Hematopoietic multipotent progenitor cell treated with erythropoietin and hydrocortisone succinate and interleukin-3 and kit ligand, for 4 days (in vitro differentiated cells): ENCODE measurements at places on chromosomes 11 and 22.

GRCh38 chr11:79668575-79668974, 227.7 kb upstream of the TENM4 start:
- DNase-seq, result no peak

GRCh38 chr11:128260398-128260797, 327.0 kb downstream of the ETS1 start:
- no peak for DNase-seq

DNA sequence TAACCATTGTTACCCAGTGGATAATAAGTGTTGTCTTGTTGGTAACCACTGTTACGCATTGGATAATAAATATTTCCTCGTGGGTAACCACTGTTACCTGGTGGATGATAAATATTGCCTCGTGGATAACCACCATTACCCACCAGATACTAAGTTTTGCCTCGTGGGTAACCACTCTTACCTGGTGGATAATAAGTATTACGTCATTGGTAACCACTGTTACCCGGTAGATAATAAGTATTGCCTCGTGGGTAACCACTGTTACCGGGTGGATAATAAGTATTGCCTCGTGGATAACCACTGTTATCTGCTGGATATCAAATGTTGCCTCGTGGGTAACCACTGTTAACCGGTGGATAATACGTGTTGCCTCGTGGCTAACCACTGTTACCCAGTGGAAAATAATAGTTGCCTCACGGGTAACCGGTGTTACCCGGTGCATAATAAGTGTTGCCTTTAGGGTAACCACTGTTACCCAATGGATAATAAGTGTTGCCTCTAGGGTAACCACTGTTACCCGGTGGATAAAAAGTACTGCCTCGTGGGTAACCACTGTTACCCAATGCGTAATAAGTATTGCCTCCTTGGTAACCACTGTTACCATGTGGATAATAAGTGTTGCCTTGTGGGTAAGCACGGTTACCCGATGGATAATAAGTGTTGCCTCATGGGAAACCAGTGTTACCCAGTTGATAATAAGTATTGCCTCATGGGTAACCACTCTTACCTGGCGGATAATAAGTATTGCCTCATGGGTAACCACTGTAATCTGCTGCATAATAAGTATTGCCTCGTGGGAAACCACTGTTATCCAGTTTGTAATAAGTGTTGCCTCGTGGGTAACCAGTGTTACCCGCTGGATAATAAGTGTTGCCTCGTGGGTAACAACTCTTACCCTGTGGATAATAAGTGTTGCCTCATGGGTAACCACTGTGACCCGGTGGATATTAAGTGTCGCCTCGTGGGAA, 21.9 kb upstream of the NXPE4 start:
- no peak for DNase-seq

DNA sequence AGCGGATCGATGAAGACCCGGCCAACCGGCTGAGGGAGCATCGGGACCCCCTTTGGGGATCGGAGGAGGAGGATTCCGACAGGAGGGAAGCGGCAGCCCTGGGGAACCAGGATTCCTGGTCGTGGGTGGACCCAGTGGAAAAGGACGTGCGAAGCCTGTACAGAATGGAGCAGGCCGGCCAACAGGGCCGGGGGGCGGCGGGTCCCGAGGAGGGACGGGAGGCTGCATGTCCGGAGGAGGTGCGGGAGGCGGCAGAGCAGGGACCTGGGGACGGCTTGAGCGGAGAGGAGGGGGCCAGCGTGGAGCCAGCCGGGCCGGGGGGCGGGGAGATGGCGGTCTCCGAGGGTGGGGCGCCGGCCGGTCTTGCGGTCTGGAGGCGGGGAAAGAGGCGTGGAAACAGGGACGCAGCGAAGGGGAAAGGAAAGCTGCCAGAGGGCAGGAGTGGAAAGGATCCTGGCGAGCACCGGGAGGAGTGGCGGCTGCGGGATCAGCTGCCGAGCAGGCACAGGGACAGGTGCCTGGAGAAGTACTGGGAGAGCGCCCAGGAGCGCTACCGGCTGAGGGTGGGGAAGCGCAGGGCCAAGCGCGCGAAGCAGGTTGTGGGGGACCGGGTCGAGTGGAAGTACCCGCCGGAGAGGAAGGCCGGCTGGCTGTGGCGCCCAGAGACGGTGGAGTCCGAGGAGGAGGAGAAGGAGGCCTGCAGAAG, at the start of gene ANO5:
Gene ANO5, plus strand, starts transcription at position 444 of the 706 bp plus-strand sequence. CDS start 408 bp downstream, outside the sequence.
- DNase-seq, result peak; percentile 69

DNA sequence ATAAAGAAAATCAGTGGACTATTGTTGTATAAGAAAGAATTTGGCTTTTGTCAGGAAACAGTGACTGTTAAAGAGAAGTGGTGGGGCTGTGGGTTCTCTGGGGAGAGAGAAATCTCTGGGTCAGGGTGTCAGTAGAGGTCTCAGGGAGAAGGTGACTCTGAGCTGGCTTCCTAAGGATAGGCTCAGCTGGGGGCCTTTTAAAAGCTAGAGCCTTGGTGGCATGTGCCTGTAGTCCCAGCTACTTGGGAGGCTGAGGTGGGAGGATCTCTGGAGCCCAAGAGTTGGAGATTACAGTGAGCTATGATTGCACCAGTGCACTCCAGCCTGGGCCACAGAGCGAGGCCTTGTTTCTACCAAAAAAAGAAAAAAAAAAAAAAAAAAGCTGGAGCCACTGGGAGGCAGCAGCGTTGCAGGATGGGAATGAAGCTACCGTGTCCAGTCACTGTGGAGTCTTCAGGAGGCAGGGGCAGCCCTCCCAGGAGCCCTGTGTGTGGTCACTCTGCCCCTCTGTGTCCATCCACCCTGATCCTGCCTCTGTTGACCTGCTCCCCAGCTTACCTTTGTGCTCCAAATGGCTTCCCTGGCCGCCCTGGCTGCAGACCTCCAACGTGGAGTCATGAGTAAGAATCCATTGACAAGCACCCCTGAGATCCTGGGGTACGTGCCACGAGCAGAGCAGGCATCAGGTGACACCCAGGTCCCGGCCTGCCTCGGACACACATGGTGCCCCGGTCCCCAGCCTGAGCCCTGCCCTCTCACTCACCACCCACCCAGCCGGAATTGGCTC, 5.4 kb upstream of the MIF start:
- peak; percentile 54 for DNase-seq

DNA sequence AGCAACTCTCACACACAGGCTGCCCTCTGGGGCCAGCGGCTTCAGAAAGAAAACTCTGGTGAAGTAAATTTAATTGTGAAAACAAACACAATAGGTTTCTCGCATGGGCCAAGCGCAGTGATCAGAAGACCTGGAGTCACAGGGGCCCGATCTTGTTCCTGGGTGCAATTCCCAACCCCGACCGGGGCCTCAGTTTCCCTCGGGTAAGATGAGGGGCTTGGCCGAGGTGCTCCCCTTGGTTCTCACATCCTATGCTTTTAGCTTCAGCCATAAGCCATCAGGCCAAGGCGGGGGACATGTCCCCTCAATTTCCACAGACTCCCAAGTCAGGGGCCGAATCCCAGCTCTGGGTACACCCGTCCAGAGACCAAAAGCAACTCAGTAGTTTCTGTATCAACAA, 11.5 kb downstream of the PHF21B start:
- no peak for DNase-seq

DNA sequence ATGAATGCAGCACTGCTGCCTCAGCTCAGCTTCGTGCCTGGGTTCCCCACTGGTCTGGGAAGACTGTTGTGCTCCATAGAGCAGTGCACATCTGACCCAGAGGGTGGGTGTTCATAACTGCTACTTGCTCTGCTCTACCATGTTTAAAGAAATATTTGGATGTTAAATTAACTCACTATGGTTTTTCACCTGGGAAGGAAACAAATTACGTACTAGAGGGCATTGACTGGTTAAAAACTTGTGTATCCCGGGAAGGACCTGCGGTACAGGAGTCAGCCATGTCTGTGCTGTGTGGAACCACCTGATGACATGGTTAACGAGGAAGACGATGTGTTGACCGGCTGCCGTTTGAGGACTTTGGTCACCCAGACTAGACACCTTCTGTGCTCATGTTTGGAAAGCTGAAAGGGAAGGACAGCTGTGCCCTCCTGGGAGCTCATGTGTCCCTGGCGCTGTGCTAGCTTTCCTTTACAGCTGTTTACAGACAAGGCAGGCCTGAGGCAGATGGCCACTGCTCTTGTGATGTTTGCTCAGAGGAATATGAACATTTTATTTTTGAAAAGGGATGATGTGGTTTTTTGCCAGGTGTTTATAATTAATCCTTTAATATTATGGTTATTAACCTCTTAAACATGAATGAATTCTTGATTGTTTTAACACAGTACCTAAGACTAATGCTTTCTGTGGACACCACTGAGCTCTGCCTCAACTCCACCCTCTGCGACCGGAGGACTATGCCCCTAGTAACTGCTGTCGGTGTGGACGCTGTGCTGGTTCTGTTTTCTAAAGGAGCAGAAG, 14.3 kb upstream of the AIFM3 start:
- no peak for DNase-seq

GRCh38 chr11:21144531-21144930, 475.1 kb downstream of the NELL1 start:
- no peak for DNase-seq

- no peak for DNase-seq
Observed at GRCh38 chr22:43497956-43498855, 86.4 kb downstream of the MPPED1 start.

- DNase-seq, result peak; percentile 76
Observed at GRCh38 chr22:36816636-36817524, at the start of gene PVALB. PVALB (minus strand) TSS chr22:36817035; CDS start chr22:36817005, 30 bp downstream.
